ENCODE measurements at places on chromosomes 11 and 22. TPM values are rescaled to one million over a fixed set of nuclear protein-coding genes. Genes with fewer than 3 reads are reported as not detected.

The FOLR1 gene
- 2.5 TPM for polyA plus RNA-seq

The GLYAT gene
- 14.0 TPM for polyA plus RNA-seq

The OR6A2 gene
- not detected for polyA plus RNA-seq

The GAL3ST1 gene
- 68.6 TPM for polyA plus RNA-seq

The MMP1 gene
- polyA plus RNA-seq: 63.4 TPM

The ASCL2 gene
- polyA plus RNA-seq: 16.5 TPM

The PLEKHA7 gene
- polyA plus RNA-seq: 62.9 TPM

The ZNF70 gene
- polyA plus RNA-seq: 0.98 TPM

The PDE2A gene
- polyA plus RNA-seq: 8.1 TPM

The ADM2 gene
- polyA plus RNA-seq: 2.2 TPM

The MS4A3 gene
- polyA plus RNA-seq: not detected

The MS4A2 gene
- 0.01 TPM for polyA plus RNA-seq

Measured in small intestine (tissue), 16 donors.